ENCODE measurements at places on chromosomes 3 and 15.

GRCh38 chr3:99818818-99819217 is 1.2 kb downstream of the CMSS1 start:
- DNase-seq = no peak

DNA sequence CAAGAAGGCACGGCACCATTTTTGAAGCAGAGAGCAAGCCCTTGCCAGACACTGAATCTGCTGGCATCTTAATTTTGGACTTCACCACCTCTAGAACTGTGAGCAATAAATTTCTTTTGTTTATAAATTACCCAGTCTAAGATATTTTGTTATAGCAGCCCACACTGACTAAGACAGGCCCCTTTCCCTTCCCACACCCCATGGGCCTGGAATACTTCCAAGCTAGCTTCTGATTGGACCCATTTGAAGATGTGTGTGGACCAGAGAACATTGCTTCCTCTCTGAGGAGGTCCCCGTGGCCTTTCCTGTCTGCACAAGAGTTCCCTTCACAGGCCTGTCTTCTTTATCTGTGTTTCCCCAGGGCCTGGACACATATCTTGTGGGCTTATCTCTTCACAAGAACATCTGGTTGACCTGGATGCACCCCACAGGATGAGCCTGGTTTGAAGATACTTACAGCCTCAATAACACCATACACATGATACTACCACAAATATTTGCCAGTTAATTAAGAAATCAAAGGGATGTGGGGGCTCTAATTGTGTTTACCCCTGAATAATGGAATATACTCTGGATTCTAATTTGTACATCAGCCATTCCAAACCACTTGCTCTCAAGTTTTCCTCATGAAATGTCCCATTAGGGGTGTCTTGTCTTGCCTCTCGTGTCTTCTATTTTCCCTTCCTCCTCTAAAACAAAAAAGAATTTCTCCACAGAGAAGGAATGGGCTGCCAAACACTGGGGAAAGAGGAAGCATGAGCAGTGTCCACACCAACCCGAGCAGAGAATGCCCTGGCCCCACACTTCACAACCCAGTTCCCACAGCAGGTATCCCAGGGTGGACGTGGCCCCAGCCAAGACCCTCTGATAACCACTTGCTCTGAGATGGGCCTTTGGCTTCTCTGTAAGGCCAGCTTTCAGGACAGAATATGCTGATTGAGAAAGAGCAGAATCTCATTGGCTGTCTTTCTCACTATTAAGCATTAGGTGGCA is 42.5 kb downstream of the GLB1 start:
- no peak for DNase-seq

- DNase-seq = no peak
Measured at GRCh38 chr3:32384938-32385337, 6.7 kb upstream of the CMTM7 start.

GRCh38 chr15:38148471-38148870 is 104.2 kb upstream of the SPRED1 start:
- DNase-seq = no peak

GRCh38 chr3:193843474-193844301 is 250.7 kb downstream of the OPA1 start:
- no peak for DNase-seq

GRCh38 chr15:63888146-63888545 is 54.4 kb upstream of the HERC1 start:
- no peak for DNase-seq

- no peak for DNase-seq
Measured at GRCh38 chr3:10480871-10481378, 24.5 kb downstream of the ATP2B2 start.
